ENCODE measurements at places on chromosomes 3 and 15.

- no peak for DNase-seq
These were observed 215.2 kb upstream of the ROPN1 start for GRCh38 chr3:124207077-124207476.

- peak; percentile 22 for DNase-seq
These were observed 6.6 kb upstream of the RAB11A start for GRCh38 chr15:65862682-65863081.

GRCh38 chr3:16148783-16149182 is 25.7 kb upstream of the GALNT15 start:
- no peak for DNase-seq

DNA sequence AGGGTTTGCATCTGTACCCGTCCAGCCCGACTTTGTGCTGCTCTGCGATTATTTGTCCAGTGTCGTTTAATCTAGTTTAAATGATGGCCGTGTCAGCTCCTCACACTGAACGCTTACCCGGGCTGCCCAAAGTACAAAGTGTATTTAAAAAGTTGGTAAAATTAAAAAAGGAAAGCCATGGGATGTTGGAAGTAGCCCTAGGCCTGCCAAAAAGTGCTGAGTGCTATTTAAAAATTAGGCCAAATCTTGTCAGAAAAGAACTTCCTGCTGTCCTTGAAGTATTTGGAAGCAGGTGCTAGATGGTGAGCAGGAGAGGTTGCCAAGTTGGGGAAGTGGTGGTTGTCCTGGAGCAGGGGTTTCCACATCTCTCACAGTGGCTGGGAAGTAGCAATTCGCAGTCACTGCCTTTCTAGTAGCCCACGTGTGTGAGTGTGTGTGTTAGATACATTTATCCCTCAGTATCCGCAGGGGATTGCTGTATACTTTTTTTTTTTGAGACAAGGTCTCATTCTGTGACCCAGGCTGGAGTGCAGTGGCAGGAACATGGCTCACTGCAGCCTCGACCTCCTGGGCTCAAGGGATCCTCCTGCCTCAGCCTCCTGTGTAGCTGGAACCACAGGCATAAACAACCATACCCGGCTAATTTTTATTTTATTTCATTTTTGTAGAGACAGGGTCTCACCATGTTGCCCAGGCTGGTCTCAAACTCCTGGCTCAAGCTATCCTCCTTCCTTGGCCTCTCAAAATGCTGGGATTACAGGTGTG is 664 bp downstream of the PPCDC start:
- peak; percentile 46 for DNase-seq

- DNase-seq, result no peak
These were observed 70.8 kb downstream of the ADAMTS9 start for GRCh38 chr3:64616953-64617352.

DNA sequence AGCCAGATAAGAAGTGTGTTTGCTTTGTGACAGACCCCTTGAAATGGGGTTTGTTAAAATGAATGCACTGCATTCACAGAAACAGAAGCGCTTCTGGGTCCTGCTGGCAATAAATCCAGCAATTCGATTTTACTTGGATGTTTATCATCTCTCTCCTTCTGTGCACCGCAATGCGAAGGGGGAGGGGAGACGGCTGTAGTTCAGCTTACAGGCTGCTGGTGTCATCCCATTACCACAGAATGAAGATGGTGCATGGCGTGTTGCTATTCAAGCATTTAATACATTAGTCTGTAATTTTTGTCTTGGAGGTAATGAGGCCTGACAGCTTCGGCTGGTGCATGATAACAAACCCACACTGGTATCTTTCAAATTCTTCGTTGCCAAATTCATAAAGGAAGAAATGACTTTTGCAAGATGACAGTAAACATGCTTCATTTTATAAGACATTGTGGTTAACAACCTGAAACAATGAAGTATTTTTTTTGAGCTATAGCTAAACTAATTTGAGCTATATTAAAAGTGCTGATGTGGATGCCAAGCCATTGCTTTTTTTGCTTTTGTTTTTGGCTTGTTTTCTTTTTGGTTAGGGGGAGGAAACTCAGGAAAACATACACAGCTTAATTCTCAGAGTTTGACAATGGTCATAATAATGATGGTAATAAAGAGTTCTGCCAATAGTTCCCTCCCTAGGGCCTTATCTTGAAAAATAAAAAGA is 418.3 kb downstream of the OTOL1 start:
- no peak for DNase-seq

GRCh38 chr3:15216501-15216900 is 10.5 kb downstream of the CAPN7 start:
- no peak for DNase-seq

GRCh38 chr3:17518189-17519059 is 224.0 kb downstream of the TBC1D5 start:
- no peak for DNase-seq

GRCh38 chr3:173943264-173943663 is 545.7 kb downstream of the NLGN1 start:
- no peak for DNase-seq

- no peak for DNase-seq
These were observed 98.3 kb upstream of the SELENOK start for GRCh38 chr3:53989946-53990345.

DNA sequence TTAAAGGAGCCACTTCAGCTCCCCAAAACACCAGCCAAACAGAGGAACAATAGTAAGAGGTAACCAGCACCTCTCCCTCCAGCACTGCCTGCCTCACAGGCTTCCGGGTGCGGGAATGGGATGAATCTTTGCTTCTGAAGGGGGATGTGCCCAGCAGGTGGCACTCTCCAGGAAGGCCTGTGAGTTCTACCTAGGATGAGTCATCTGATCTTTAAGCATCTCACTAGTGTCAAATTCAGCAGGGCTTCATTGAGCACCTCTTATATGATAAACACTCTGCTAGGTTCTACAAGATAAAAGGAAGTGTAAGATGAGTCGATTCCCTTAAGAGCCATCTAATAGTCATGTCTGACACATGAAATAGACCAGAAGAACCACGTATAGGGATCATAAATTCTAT is 237.4 kb upstream of the UMPS start:
- no peak for DNase-seq

DNA sequence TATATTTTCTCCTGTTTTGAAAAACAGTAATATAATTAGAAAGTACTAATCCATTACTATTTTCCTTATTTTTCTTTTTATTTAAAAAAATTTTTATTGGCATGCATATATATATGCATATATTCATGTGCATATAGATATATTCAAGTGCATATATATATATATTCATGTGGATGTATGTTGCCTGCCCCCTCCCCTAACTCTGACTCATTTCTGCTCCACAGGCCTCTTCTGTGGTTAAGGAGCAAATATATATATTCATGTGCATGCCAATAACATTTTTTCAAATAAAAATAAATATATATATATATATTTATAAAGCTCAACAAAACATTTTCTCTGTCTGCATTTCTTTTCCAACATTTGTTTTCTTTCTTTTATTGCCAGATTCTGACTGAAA is 13.6 kb upstream of the CORO2B start:
- DNase-seq, result no peak

Data from CD4-positive, CD25-positive, alpha-beta regulatory T cell (primary cell).